ENCODE measurements at places on chromosomes 1 and 21.

- DNase-seq, result no peak
Measured at GRCh38 chr1:168365719-168366479, 85.2 kb downstream of the TBX19 start.

GRCh38 chr1:173506437-173506836, 29.3 kb downstream of the PRDX6 start:
- DNase-seq, result no peak

GRCh38 chr1:233625087-233625486, 11.2 kb downstream of the KCNK1 start:
- DNase-seq, result no peak

GRCh38 chr1:244968471-244968871, 104.1 kb upstream of the HNRNPU start:
- DNase-seq, result no peak

Data from activated T-helper 9 cell treated with anti-CD3 and anti-CD28 coated beads, Interleukin-2, amount 50 U/mL, for 16 hours (primary cell).